NCI-H1417 treated with DMSO at 0.1 percent for 48 hours (cell line): ENCODE measurements at places on chromosomes 5 and 9.

GRCh38 chr9:101191723-101192122 lies 163.2 kb downstream of the PLPPR1 start:
- DNase-seq, result no peak

GRCh38 chr9:91207397-91207728 lies 154.4 kb downstream of the AUH start:
- no peak for DNase-seq

DNA sequence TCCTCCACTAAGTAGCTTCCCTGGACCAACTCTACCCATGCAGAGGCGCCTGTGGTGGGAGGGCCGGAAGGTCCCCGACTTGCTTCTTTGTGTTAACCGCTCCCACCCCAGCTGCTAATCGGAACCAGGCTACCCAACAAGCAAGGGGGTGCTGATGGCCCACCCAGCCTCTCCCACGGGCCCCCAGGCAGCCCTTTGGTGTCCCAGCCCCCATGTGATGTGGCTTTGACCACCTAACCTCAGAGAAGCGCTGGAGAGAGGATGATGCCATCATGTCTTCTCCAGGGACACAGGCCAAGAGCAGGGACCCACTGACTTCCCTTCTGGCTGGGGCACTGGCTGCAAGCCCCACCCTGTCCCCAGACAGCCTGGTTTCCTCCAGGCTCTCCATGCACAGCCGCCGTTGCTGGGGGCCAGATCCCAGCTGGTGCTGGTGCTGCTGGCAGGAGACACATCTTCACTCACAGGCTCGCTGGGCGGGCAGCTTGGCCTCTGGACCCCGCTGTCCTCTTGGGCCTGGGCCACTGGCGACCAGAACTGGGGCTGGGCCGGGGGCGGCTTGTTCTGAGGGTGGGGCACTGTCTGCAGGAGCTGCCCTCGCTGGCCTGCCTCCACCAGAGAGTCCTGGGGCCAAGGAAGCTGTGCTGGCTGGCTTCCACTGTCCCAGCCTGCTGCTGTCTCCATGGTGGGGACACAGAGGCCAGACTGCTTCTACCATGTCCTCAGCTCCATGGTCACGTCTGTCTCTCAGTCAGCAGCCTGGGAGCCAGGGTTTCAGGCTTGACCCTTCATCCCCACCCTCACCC lies 27.8 kb downstream of the LAMC3 start:
- no peak for DNase-seq

DNA sequence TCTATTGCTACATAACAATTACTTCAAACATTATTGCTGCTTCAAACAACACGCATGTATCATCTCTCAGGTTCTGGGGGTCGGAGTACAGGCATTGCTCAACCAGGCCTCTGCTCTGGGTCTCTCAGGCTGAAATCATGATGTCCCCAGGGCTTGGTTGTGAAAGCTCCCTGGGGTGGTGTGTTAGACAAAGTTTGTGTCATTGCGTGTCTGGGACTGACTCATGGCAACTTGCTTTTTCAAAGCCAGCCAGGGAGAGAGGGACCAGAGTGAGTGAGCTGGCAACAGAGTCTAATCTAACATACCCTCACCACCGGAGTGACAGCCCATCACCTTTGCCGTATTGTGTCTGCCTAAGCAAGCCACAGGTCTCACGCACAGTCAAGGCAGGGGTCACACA lies 259.2 kb upstream of the NFIL3 start:
- no peak for DNase-seq

GRCh38 chr5:146687630-146688029 lies 171.6 kb upstream of the GPR151 start:
- no peak for DNase-seq

DNA sequence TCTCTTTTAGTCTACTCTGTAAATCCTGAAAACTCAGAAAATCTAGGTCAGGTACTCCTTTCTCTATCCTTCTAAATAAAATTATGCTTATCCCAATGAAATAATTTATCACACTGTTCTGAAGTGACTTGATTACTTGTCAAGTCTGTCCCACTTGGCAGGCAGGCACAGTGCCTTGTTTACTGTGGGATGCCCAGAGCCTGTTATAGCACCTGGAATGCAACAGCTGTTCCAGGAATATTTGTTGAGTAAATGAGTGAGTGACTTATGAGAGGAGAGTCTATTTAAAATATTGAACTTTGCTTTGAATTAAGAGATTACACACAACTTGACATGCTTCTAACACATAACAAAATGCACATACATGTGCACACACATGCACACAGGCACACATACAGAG lies 130.0 kb downstream of the MPDZ start:
- no peak for DNase-seq
